Jurkat, Clone E6-1 (cell line): ENCODE measurements at places on chromosomes 12 and 14.

DNA sequence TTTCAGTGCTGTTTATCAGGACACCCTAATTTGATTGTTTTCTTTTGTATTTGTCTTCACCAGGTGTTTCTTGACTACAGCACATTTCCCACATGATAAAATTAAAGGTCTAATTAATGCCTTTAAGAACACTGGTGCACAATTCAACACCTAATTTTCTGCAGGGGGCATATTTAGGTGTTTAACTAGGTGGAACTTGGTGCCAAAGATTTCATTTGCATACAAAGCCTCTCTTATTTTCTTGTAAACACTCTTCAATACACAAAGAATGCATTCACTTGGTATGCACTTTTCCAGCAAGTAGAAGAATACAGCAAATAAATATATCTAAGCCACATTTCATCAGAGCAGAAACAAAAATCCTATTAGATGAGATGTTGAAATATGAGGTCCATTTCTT is 646.2 kb upstream of the FOXG1 start:
- no peak for DNase-seq

GRCh38 chr14:20499881-20500280 is 5.5 kb upstream of the RNASE10 start:
- DNase-seq: no peak

DNA sequence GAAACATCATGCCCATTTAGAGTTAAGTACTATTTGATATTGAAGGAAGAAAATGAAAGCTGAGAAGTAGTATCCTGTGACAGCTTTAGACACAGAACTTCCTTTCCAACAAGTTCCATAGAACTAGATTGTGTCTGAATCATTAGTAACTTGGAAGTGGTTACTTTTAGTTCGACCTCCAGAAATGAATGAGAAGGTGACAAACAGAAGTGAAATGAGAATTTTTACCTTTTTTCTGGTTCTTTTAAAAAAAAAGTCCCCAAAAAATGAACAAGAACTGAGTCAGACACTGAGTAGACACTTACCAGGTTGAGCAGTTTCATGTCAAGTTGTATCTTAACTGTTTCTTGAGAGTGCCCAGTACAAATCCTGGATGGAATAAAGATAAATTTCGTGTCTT is 3.0 kb downstream of the ATP6V0A2 start:
- DNase-seq: no peak

- no peak for DNase-seq
These were observed 363.2 kb upstream of the DDHD1 start for GRCh38 chr14:53516261-53516774.

- DNase-seq: no peak
These were observed 279.5 kb downstream of the DPF3 start for GRCh38 chr14:72614365-72614764.

GRCh38 chr12:109814600-109815150 is 18.5 kb downstream of the TRPV4 start:
- no peak for DNase-seq

- no peak for DNase-seq
These were observed 175.8 kb downstream of the FOXN3 start for GRCh38 chr14:89241257-89241656.

GRCh38 chr14:69625299-69626131 is 14.1 kb downstream of the SUSD6 start:
- DNase-seq: peak; percentile 81

DNA sequence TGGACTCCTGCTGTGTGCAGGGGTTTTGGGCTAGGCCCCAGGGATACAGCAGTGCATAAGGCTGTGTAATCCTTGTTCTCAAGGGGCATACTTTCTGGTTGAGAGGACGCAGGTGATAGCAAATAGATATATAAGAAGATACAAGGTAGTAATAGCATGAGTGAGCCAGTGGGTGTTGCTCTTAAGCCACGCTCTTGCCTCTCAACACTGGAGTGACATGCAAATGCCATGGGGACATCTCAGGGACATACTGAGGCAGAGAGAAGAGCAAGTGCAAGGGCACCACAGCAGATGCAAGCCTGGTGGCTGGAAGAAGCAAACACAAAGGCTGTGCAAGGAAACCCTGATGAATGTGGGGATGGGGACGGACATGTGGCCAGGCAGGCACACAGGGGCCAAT is 223.3 kb downstream of the CHST11 start:
- DNase-seq: peak; percentile 70
